ENCODE measurements at places on chromosomes 3 and 15.
A peak's percentile ranks its signal among the peaks of the same experiment; 100 is the strongest.

DNA sequence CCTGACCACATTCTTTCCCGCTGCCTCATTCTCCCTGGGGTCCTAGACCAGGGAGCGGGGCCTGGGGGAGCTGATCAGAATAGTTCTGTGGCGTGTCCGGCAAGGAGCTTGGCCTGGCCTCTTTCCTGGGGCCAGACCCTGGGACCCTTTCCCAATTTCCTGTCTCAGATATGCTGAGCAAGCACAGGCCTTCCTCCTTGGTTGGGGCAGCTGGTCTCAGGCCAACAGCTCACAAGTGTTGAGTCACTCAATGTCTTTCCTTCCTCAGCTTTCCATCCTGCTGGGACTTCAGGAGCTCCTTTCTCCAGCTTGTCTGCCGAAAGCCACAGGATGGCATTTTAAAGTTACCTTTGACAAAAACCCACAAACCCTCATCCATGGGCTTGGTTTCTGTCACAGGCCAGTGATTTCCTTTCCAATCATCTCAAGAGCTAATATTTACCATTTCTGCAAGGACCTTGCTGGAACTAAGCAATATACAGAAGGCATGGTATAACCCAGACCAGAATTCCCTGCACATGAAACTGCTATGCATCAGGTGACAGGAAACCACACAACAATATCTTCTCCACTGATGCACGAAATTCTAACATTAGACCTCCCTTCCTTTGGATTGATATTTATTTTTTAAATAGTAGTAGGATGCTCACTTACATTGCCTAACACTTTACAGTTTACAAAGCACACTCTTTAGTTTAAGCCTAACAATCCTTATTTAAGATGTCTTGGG lies 19.5 kb upstream of the TIMP4 start:
- no peak for DNase-seq

DNA sequence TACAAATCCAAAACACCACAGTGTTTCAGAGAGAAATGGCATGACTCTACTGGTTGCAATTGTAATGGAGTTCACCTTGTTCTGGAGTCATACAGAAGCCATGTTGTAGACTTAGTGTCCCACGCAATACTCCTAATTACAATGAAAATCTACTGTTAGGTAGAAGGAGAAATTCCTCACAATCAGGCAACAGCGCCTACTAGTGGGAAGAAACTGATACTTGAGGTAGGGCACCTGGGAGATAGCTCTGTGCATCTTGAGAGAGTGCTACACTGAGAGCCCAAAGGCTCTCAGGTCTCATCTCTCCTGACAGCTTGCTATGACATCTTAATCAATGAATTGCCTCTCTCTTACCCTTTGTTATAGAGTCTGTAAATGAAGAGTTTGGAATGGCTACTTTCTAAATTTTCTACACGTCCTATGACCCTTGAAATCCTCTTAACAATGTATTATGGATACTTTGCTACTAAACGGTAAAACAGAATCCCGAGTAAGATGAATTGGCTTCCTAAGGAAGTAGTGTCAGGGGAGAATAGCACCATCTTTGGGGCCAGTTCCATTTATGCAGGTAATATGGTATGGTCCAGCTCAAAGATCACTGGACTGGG lies 422.7 kb upstream of the TPRG1 start:
- no peak for DNase-seq

GRCh38 chr15:26841514-26841913 lies 25.3 kb upstream of the GABRA5 start:
- no peak for DNase-seq

- DNase-seq = peak; percentile 51
Measured at GRCh38 chr3:112734736-112735350, 93.9 kb upstream of the CCDC80 start.

DNA sequence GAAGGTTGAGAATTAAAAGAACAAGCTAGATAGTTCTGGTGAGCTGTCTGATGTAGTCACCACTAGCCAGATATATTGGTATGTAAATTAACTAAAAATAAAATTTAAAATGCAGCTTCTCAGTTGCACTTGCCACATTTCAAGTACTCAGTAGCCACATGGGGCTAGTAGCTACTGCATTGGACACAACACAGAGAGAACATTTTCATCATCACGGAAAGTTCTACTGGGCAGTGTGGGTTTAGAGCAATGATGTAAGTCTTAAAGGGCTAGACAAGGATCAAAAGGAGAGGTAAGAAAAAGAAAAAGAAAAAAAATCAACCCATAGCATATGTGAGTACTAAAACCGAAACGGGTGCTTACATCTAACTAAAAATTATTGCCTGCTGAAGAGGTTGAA lies 282.4 kb upstream of the LRRFIP2 start:
- no peak for DNase-seq

- no peak for DNase-seq
Measured at GRCh38 chr15:56047354-56047753, 53.9 kb upstream of the NEDD4 start.

DNA sequence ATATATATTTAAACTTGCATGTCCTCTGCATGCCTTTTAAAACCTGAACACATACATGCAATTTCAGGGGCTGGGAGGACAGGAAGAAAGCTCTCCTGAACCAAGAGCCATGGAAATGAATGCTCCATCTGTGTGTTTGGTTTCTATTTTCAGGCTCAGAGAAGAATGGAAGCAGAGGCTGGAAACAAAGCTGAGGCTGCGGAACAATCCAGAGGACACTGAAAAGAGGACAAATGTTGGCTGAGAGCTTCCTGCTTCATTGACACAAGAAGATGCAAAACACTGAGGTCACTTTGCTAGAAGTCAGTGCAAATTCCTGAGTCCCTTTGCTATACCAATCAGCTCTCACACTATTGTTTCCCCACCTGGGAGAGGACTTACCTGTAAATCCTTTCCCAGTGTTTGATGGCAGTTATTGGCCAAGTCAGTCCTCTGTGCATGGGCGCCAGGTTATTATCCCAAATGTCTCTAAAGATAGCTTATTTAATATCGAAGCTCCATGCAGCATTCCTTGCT lies 12.7 kb downstream of the FAM240A start:
- DNase-seq = no peak

DNA sequence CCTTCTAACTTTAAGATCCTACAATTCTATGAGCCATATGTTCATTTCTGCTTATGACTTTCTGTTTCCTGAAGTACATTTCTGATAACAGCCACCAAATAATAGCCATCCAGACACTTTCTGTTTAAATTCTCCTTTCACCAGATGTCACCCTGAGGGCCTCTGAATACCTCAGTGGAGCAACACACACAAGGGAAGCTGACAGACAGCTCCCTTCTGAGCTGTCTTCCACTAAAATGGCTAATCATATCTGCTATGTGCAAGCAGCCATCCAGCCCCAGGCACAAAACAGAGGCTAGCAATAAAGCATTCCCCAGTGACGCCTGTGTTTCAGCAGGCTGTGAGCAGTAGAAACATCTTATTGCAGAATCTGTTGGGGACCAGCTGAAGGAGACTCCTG lies 666.6 kb upstream of the UBE2E2 start:
- no peak for DNase-seq

DNA sequence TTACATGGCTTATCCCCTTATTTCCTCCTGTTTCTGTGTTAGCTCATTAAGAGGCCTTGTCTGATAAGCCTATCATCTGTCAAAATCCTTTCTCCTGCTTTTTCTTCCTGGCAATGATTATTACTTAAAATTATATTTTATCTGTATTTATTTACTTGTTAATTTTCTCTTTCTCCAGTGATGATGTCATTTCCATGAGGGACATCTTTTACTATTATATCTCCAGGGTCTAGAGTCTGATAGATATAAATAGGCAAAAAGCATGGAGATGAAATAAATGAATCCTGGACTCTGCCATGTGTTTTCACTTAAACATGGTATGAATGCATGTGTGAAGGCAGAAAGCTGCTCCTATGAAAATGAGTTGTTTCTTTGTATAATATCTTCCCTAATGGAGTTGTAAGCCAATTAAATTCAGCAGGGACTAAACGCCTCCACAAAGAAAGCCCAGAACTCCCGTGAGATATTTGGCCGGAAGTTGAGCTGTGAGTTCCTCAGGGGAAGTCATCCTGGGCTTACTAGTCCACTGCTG lies 375.2 kb downstream of the TUSC7 start:
- DNase-seq = no peak

DNA sequence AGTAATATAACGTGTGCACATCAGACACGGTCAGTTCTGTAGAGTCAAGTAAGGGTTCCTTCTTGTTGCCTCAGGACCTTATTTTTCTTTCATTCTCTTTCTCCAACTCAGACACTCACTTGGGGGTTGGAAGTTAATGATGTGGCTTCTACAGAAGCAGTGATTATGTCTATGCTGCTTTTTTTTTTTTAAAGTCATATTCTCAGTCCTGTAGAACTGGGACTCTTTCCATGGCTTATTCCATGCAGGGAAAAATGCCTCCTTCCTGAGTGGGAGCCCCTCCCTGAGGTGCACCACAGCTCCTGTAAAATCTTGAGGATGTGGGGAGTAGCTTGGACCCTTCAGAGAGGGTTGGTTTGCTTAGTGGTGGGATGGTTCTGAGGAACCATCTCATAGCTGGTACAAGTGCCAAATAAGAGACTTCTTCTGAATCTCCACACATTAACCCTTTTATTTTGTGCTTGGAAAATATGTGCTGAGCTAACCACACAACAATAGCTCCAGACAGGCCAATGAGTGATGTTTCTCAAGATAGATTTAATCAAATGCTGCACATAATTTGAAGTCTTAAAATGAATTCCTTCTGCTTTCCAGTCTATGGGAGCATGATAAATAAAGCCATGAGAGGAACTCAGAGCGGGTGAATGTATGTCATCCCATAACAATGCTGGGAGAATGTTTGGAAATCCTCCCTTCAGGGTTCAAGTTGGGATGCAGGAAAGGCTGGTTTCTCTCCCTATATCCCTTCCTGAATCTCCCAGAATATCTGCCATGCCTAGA lies 23.3 kb upstream of the FSTL1 start:
- DNase-seq = no peak

Measured in stromal cell of bone marrow (primary cell).